MCF 10A (cell line): ENCODE measurements at places on chromosomes 11 and 22. TPM values are rescaled to one million over a fixed set of nuclear protein-coding genes. Genes with fewer than 3 reads are reported as not detected.

- no peak for DNase-seq
These were observed 69.7 kb downstream of the TTC28 start for GRCh38 chr22:28609921-28610320.

The CLP1 gene
- 8.6 and 9.2 TPM in 2 replicates for total RNA-seq

The ZNF214 gene
- total RNA-seq, result 3.1 and 4.2 TPM in 2 replicates

The SAA4 gene
- not detected in 2 replicates for total RNA-seq
